ENCODE measurements at places on chromosomes 4 and X.

DNA sequence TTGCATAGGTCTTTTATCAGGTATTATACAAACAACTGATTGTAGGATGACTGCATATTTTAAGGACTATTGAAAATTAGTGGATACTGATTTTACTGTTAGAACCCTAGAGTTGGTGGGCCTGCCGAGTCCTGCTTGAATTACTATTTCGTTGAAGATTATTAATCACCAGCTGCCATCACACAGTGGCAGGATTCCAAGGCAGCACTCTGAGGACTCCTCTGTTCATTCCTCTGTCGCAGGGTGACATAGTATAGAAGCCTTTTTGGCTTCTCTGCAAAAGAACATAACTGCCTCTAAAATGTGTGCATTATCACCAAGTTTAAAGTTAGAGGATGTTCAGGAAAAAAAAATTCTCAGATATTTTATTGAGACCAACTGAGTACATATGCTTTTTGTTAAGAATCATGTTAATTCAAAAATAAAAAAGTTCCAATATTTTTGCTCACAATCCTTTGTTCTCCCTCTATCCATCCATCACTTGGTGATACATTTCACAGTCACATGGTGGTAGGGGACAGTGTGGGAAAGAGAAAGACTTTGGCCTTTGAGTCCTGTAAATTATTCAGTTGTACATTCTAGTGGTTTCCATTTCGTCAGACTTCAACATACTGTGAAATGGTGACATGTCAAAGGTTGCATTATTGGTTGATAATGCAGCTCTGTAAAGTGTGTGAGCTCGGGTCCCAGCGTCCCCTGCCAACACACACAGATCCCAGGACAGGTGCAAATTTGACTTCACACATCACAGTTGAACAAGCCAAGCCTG is 332.5 kb downstream of the GRID2 start:
- no peak for DNase-seq

DNA sequence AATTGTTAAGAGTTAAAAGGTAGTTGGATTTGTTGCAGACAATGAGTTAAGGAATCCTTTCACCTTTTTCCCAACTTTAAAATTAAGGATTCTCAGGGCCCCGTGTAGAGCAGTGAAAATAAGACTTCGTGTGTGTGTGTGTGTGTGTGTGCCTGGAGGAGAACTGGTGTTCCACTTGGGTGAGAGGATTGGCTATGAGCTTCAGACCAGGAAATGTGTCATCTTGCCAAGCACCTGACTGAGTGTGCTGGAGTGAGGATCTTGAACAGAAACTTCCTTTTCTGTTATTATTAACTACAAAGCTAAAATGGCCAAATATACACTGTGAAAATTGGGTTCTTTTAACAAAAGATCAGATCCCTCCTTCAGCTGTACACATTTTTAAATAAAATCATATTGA is 113.1 kb upstream of the VCX2 start:
- DNase-seq: no peak

DNA sequence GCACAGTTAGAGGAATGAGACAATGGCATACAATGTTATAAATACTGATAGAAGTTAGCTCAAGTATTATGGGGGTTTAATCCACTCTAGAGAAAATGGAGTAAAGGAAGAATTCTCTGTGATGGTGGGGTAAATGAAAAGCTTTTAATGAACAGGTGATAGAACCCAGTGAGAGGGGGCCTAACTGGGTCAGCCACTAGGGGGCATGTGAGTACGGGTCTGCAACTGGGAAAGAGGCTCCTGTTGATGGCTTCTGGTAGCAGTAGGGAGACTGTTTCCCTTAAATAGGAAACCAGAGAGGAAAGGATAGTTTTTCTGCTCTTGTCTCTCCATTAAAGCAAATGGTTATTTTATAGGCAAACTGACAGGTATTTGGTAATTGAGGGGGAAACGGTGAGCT is 132.8 kb upstream of the GPR101 start:
- DNase-seq: no peak

- DNase-seq: peak; percentile 79
Observed at GRCh38 chr4:80307774-80308465, 27.6 kb upstream of the CFAP299 start.

DNA sequence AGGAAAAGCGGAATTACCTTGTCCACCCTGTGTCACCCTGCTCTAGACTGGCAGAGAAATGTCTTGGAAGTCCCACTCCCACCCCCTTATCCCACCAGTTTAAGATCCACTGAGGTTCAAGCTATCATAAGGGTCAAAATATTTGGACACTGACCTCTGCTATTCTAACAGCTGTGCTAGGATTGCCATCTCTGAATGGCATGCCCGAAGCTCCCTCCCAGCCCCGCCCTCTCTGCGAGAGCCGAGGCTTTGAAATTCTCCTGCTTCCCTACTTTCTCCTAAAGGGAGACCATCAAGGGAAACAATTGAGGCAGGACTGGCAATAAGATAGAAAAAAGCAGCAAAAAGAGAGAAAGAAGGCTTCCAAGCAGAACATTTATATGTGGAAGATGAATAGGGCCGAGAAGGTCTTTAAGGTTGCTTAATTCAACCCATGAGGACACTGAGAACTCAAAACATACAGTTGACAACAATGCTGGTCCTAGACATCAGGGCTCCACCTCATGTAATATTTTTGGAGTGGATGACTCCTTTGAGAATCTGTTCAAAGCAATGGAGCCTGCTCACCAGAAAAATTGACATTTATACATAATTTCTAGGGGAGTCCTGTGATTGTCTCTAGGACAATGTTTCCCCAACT is 338.7 kb upstream of the F9 start:
- no peak for DNase-seq
